ENCODE measurements at places on chromosomes 7 and 10.

GRCh38 chr7:98630149-98630548, 13.1 kb downstream of the NPTX2 start:
- DNase-seq = no peak

DNA sequence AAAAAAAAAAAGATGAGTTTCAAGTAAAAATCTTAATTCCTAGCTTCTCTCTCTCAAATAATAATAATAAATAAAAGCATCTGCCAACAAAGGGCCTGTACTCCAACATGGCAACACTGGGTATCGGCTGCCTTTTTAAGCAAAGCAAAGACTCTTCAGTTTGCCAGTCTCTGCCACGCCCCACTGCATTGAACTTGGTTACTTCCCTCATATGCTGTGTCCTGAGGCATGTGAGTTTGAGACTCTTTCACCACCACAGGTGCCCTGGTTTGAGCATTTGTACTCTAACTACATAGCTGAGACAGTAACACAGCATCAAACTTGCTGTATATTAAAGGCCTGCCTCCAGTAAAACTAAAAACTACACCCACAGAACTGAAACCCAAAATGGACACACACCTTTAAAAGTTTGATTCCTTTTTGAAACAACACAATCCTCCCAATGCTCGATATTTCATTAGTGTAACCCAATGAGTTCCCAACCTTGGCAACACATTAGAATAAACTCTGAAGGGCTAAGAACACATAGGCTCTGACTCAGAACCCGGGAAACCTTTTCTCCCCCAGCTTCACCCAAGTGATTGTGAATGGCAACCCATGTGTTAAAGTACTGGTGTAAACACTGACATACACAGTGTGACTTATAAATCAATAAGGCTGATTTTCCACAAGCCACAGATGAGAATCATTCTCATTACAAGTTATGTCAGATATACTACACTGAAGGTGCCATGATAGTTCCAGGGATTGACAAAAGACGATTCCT, 12.0 kb downstream of the JAZF1 start:
- DNase-seq = no peak

GRCh38 chr10:788796-789748, 99.6 kb upstream of the DIP2C start:
- DNase-seq = no peak

DNA sequence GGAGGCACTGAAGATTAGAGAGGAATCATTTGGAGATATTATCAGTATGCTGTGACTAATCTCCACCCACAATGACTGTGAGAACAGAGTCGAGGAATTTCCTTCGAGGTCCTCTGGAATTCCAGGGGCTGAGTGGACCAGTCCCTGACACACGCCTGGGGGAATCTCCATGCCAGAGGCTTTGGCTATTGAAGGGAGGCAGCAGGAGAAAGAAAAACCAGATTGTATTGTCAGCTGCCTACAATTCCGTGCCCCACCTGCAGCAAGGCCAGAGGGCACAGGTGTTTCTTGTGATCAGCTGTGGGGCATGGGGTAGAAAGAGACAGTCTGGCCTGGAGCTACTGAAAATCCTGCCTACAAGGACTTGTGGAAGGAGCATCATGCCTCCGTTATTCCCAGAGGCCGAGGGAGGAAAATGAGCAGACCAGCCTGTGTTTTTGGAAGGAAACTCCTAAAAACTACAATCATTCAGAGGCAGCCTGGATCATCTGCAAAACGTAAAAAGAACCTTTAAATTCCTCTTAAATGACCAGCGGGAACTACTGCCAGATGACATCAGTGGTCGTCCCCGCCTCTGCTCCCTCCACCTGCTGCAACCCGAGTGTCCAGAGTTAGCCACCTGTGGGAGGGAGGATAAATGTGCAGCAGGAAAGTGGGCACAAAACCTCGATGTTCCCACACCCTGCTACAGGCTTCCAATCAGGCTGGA, 25.4 kb upstream of the ANK3 start:
- no peak for DNase-seq

GRCh38 chr10:94285271-94285670, 77.5 kb downstream of the NOC3L start:
- DNase-seq = no peak
